ENCODE measurements at places on chromosomes 12 and 14.

- DNase-seq: no peak
Measured at GRCh38 chr14:68495101-68496039, 297.5 kb downstream of the ZFP36L1 start.

GRCh38 chr12:113462117-113462774, 9.4 kb downstream of the LHX5 start:
- DNase-seq: peak; percentile 52

DNA sequence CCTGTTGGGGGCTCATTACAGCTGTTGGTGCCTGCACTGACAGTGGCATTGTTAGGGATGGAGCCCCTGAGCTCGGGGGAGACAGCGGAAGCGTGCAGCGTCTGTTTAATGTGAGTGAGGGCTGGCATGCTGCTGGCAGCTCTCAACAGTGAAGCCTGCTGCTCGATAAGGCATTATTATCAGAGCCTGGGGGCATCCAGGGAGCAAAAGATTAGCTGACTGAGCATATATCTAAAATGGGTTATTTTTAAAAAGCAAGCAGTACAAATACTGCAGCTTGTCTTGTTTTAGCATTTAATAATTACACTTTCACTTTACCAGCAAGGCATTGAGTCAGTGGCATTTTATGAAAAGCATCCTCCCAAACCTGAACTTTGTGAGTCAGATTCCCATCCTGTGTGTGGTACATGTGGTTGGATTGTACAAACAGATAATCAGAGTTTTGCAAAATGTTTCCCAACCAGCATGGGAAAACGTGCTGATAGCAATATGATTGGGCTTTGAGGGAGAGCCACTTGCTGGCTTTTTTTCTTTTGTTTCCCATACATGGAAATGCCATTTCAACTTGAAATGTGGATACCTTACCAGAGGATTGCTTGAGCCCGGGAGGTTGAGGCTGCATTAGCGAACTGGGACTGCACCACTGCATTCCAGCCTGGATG, 150.8 kb downstream of the PRKCH start:
- DNase-seq: no peak

GRCh38 chr12:52018433-52019112, 11.8 kb downstream of the TAMALIN start:
- no peak for DNase-seq

DNA sequence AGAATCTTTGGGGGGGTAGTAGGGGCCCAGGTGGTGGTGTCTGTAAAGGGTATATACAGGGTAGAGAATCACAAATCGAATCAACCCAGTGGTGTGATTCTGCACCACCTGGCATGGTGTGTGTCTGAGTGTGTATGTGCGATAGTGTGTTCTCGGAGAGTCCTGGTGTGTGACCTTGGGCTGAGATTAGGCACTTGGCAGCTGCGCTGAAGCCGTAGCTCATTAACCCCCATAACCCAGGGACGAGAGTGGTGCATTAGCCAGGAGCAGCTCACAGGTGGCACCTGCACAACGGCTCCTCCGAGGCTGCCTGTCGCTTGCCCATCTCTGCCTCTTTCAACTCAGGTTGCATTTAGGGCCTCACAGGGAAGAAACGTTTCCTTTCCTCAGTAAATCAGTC, 15.6 kb upstream of the TESC start:
- no peak for DNase-seq

GRCh38 chr12:20393707-20394106, 25.4 kb downstream of the PDE3A start:
- DNase-seq: no peak

DNA sequence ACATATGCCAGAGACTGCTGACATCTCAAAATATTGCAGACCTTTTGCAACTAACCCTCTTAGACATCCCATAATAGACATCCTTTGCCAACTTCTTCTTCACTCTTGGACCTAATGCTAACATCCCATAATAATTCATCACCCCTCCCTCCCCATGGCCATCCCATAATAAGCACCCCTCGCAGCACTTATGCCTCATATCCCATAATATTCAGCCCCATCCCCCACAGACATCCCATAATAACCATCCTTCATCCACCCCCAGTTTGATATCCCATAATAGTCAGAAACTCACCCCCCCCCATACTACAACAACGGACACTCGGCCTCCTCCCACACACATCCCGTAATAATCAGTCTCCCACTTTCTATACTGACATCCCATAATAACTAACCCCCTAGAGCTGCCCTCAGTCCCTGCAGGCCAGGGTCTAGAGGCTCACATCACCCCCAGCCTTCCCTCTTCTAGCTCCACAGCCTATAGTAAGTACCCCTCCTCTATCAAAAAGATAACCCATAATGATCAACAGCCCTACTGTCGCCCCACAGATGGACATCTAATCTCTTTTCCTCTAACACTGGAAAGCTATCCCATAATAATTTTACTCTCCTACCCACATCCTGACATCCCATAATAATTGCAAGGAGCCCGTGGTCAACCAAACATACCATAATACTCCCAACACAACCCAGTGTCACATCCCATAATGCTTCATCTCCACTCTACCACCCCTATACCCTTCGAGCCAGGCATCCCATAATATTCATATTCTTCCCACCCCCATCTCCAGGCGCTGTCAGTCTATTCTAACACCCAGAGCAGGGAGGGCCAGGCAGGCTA, 792 bp upstream of the CHD4 start:
- DNase-seq: peak; percentile 64

- DNase-seq: peak; percentile 1
Measured at GRCh38 chr12:42483521-42483790, 106.1 kb downstream of the PRICKLE1 start.

DNA sequence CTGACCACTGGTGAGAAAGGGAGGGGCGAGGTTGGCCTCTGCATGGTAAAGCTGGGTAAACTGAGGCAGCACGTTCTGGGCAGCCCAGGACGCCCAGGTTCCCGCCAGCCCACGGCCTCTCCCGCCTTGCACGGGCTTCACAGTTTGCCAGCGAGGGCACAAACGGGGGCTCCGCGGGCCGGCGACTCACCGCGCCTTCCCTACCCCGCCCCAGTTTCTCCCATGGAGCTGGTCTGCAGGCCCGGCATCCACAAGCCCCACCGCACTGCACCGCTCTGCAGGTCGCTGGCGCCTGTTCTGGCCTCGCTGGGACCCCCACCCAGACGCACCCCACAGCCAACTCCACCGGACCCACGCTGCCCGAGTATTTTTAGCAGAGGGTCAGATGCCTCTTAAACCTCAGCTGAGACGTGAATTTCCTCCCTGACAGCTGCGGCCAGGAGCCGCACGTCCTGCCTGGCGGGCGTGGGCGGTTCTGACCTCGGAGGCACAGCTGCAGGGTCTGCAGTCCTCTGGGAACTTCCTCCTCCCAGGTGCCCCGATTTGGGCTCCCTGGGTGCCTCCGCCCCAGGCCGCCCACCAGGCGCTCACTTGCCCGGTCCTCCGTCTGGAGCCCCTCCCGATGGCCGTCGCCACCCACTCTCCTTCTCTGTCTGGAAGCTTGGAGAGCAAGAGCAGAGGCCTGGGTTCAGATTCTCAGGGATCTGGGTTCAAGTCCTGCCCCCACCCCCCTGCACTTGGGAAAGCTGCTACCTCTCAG, 29.5 kb upstream of the INF2 start:
- DNase-seq: no peak

DNA sequence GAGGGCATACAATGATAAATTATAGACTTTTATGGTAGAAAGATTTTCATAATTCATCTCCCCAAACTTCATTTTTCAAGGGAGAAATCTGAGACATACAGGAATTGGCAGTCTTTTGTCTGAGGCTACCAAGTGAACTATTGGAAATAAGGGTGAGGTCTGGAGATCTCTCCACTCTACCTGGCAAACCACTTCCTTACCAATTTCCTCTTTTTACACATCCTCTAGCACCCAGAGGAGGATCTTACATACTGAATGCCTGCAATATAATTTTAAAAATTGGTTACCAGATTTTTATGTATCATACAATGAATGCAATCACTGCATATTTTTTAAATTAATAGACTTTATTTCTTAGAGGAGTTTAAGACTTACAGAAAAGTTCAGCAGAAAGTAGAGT, 6.6 kb downstream of the PDE6H start:
- DNase-seq: no peak

- DNase-seq: no peak
Measured at GRCh38 chr12:103810111-103810510, 30.9 kb downstream of the NT5DC3 start.

- no peak for DNase-seq
Measured at GRCh38 chr12:22746720-22747119, 121.7 kb downstream of the ETNK1 start.

DNA sequence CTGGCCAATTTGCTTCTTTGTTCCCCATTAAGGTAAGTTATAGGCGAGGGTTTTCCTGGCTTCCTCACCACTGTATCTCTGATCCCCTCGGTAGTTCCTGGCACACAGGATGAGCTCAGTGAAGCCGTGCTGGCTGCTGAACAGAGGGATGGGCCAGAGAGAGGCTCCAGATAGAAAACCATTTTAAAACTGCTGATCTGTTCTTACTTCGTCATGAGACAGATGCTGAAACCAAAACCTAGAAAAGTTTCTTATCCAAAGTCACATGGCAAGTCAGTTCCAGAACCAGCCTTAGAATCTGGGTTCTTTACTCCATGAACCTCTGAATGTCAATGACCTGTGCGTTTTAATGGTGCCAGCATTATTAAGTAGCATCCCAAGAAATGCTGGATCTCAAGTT, 76.3 kb upstream of the RIN3 start:
- no peak for DNase-seq

DNA sequence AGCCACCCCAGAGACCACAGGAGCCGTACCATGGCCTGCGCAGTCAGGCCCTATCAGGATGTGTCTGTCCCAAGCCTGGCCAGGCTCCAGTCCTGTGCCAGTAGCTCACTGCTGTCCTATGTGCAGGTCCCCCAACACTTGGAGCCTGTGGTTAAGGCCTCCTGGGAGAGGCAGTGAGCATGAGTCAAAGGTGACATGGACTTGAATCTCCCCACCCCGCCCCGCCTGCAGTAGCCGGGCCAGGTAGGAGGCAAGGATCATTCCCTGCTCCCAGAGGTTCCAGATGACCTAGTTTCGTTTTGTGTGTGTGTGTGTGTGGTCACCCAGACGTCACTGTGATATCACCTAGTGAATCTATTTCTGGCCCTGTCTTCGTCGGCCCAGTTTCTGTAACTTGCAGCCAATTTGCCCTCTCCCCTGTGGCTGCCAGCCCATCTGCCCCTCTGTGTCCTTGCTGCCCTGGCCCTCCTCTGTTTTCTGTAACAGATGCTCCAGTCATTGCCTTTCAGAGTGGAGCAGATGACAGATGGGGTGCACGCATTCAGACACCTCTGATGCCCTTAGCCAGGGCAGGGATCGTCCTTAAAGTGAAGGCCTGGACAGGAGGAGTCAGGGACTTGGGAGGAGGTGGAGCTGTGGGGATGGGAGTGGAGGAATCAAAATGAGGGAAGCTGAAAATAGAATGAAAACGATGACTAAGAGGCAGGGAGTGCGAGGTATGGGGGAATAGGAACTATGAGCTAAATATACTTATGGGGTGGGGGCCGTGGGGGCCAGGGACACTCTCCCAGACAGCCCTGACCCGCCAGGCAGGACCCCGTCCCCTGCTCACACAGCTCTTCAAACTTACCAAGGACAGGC, 37.4 kb downstream of the SLC6A12 start:
- no peak for DNase-seq

All from stimulated activated CD4-positive, alpha-beta T cell treated with anti-CD3 and anti-CD28 coated beads, TNF-alpha, amount 100 ng/mL, for 24 hours (primary cell).